ENCODE measurements at places on chromosomes 2 and 18.

GRCh38 chr2:40317046-40317445 lies 134.8 kb downstream of the SLC8A1 start:
- no peak for DNase-seq

- peak; percentile 4 for DNase-seq
Measured at GRCh38 chr18:5058768-5059695, 138.0 kb downstream of the AKAIN1 start.

DNA sequence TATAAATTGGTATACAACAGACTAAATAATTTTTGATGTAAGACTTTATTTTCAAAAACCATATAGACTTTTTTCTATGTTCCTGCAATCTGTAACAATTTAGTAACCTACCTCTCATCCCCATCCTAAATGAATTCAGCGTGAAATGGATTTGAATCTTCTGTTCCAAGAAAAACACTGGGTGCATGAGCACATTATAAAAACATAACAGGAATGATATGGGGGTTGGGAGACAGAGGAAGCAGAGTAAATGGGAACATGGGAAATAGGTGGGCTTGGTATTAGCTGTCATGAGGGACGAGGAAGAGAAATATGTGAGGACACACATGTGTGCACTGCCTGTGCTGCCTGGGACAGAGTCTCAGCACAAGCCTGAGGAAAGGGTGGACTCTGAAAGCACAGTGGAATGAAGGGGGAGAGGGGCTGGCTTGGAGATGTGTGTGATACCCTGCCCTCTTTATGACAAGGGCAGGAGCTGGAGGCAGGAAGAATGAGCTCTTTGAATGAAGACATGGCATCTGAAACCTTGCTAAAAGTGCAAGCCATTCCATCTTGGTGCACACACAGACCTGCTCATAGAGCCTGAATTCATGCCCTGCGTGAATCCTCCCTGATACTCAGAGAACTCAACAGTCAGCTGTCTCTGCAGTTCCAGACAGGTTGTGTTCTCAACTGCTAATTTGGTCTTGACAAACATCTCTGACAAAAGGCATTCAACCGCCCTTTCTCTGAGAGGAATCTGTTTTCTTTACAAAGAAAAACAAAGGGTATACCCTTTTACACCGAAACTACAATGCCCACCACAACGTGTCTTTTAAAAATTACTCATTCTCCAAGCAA lies 66.6 kb downstream of the EPB41L3 start:
- no peak for DNase-seq

DNA sequence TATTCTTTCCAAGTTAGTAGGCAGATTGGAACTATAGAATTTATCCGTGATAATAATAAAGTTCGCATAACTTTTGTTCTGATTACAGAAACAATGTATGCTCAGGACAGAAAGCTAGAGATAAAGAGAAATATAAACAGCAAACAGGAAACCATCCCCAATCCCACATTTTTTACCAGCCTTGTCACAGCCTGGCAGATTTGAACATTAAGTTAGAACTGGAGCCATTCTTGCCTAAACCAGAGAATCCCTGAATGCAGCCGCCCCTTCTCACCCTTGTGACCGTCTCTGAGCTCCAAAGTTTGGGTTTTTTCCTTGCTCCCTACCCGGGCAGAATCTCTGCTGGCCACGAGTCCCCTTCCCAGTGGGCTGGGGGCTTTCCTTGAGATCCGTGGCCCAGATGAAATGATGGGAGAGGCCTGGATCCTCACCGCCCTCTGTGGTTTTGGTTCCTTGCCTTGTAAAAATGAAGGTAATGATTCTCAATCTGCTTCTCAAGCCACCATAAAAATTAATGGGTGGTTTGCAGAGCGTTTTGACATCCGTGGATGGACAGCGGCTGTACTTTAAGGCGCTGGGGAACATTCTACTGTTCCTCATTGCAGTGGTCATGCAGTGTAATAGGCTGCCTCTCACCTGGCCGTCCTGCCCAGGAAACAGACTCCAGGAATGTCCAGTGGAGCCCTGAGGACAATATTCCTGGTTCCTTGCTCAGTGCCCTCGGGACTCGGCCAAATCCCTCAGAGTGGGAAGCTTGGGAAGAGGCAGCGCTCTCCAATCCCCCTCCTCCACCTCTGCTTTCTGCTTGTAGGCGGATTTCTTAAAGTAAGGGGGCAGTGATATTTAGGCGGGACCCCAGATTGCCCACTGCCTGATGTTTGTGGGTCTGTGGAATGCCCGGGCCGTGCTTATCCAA lies 1.6 kb downstream of the SH3BP4 start:
- DNase-seq = no peak

GRCh38 chr2:182228073-182228473 lies 198.8 kb downstream of the PDE1A start:
- DNase-seq = no peak

DNA sequence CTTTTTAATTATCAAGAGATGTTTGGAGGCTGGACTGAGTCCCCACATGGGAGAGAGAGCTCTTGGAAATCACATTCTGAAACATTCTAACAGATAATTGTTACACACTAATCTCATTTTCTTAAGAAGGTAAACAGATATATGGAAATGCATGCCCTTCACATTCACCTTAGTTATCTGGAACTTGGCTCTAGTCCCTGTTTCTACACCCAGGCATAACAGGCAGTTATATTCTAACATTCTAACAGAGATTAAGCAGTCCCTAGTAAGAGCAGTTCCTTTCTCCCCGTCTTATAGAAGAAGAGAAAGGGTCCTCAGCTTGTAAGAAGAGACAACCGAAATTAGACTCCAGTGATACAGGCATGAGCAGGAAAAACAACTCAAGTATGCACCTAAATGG lies 385.4 kb downstream of the SOX11 start:
- DNase-seq = no peak

DNA sequence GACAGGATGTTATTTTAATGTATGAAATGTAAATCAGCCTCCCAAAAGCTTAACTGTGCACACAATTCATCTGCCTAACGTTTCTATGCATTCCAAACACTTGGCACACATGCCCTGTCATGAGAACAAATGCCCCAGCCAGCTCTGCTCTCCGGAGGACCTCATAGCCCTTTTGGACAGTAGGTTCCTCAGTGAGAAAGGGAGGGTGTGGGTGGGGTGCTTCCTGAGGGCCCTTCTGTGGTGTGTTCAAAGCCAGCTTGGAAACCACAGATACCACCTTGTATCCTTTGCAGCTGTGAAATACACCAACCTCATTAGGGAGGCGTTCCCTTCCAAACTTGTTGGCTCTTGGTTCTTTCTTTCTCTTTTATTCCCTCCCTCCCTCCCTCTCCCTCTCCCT lies 102.2 kb upstream of the ASB18 start:
- no peak for DNase-seq

GRCh38 chr2:238861013-238861730 lies 13.3 kb downstream of the TWIST2 start:
- no peak for DNase-seq

GRCh38 chr2:226971770-226972169 lies 135.9 kb downstream of the RHBDD1 start:
- no peak for DNase-seq

GRCh38 chr2:102111823-102112222 lies 30.7 kb upstream of the IL1R1 start:
- DNase-seq = no peak

DNA sequence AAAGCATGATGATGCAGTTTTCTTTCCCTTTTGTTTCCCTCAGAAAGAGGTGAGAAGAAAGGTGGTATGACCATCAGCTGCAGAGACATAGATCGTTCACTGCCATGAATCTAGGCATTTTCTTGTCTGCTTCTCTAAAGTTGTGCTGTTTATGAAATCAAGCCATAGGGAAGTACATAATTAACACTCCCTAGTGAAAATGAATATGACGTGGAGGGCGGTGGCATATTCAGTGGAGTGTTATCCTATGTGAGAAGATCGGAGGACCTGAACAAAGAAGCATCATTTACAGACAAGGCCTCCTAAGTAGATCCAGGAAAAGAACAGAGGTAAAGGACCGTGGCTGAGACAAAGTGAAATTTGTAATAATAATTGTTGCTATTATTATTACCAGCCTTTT lies 509.0 kb upstream of the SLC39A10 start:
- no peak for DNase-seq

GRCh38 chr2:7661502-7661901 lies 744.3 kb downstream of the RNF144A start:
- no peak for DNase-seq

GRCh38 chr18:50902797-50903196 lies 23.9 kb downstream of the ME2 start:
- no peak for DNase-seq

DNA sequence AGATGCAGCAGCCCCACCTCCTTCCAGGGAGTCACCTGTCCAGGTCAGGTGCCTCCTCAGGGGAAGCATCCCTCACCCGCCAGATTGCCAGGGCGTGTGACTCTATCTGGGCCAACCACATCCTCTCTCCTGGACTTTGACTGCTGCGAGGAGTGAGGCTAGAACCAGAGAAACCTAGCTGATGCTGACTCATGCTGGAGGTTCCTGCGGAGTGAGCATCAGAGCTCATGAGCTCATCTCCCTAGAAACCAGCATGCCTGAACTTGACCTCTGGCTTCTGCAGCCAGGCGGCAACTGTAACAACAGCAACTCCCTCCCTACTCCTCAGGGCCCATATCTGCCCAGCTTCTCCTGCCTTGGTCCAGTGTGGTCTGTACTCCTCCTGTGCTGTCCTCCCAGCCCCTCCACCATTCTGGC lies 28.3 kb upstream of the NT5DC4 start:
- peak; percentile 28 for DNase-seq

DNA sequence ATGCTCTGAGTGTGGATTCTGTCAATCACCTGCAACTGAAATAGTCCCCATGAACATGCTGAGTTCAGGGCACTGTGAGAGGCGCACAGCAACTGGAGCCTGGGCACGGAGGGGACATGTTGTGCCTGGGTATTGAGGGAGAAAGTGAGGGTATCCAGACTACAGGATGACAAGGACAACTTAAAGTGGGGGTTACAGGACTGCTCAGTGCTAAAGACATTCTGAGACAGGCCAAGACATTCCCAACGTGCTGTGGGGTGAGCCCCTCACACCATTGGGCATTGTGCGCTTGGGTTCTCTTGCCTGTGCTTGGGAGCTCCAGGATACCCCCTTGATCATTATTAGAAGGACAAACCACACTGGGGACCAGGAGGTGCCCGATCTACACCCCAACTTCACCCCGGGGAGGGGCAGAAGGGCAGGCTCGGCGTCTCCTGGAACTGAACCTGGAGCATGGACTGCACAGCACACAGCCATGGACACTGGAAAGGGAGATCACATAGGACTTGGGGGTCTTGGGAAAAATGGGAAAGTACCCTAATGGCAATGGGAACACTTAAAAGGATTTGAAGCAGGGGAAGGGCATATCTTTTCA lies 72.5 kb upstream of the HDAC4 start:
- DNase-seq = no peak

DNA sequence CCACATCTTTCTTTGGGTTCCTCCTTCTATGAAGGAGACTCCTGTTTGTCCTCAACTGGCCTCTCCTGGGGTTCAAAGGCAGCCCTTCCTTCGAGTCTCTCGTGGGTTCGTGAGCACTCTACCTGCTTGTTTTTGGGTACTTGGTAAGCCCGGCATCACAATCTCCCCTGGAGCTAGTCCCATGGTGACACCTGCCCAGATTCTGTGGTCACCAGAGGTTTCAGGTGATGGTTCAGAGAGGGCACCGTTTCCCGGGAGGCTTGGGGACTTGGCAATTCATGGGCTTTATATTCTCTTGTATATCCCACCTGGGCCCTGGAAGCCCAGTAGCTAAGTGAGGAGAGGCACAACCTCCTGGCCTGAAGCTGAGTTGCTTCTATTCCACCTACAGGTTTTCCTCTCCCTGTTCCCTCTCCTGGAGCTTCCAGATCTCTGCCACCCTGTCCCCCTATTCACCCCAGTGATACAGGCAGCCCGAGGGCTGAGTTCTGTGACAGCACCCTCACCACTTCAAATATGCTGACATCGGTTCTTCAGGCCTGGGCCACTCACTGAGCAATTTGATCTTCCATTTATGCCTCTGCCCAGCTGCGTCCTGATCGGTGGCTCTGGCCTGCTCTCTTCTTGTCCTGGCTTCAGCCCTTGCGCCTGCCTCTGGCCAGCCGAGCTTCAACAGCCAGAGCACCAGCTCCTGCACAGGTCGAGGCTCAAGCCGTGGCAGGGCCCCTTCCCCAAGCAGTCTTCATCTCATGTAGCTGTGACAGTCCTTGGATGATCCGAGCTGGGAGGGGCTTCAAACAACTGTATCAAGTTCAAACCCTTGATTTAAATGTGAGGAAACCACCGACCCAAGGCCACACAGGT lies 91.5 kb downstream of the MSH2 start:
- no peak for DNase-seq

DNA sequence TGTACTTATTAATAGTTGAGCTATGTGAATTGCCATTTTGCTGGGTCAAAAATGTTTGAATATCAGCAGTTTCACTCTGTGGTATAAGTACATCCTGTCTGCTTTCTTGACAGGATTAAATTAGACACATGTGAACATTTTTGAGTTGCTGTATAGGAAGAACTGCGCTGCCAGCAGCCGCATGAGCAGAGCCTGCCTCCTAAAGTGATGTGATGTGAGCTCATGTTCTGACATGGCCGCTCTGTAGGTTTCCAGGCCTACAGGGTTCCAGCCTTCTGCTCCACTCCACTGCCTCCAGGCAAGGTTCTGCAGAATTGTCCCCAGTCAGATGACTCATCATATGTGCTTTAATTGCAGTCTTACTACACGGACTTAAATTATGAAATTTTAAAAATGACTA lies 119.7 kb upstream of the NFATC1 start:
- DNase-seq = no peak

DNA sequence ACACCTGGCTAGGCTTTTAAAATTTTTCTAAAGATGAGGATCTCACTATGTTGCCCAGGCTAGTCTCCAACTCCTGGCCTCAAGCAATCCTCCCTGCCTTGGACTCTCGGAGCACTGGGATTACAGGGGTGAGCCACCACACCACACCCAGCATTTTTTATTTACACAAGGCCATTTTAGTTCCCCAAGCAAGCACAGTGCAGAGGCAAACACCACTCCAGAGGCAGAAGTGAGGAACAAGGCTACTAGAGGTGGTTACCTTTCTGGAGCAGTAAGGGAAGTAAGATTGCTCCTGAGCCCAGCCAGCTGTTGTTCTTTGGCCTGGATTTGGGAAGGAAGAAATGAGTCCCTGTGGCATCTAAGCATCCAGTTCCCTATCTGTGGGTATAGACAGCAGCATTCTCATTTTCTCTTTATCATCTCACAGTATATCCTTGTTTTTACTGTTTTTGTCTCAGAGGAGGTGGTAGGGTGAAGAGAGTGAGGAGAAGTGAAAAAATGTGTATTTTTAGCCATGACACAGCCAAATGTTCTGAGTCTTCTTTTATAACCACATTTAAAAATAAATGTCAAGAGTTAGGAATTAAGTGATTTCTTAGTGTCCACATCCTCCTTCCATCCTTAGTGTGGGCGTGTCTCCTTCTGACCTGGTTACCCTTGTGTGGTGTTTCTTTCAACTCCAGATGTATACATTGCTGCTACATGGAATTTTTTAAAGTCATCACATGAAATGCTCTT lies 10.5 kb upstream of the TTC39C start:
- DNase-seq = no peak
